T1000 (cell line): ENCODE measurements at places on chromosomes 3 and 15.

GRCh38 chr15:88615303-88616107 is 5.6 kb upstream of the AEN start:
- no peak for DNase-seq

DNA sequence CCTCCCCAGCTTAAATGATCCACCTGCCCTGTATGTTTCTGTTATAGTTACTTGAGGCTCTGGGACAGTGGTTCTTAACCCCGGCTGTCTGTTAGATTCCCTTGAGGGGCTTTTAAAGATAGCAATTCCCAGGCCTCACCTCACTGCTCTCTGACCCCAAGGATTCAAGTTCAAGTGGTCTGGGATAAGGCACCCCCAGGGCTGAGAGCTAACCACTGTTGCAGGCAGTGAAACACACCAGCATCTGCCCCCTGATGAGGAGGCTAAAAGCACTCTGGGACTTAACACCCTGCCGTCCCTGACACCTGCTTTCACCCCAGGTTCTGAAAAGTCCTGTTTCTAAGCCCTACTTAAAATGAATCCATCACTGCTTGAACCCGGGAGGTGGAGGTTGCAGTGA is 103.7 kb downstream of the LRRK1 start:
- no peak for DNase-seq

DNA sequence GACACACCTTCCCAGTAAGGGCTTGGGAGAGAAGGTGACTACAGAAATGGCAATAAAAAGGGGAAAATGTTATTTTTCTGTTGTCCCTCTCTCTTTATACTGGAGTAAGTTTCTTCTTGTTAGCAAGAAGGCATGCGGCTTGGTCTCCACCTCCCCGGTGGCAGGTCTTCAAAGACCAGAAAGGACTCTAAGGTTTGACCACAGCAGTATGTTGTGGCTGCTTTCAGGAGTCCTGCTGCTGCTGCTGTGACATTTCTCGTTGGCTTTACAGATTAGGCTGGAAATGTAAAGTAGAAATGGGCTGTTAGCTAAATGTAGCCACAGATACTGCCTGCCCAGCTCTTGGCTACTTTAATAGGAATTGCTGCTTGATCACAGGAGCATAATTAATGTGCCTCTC is 175.8 kb upstream of the ZBTB20 start:
- no peak for DNase-seq

DNA sequence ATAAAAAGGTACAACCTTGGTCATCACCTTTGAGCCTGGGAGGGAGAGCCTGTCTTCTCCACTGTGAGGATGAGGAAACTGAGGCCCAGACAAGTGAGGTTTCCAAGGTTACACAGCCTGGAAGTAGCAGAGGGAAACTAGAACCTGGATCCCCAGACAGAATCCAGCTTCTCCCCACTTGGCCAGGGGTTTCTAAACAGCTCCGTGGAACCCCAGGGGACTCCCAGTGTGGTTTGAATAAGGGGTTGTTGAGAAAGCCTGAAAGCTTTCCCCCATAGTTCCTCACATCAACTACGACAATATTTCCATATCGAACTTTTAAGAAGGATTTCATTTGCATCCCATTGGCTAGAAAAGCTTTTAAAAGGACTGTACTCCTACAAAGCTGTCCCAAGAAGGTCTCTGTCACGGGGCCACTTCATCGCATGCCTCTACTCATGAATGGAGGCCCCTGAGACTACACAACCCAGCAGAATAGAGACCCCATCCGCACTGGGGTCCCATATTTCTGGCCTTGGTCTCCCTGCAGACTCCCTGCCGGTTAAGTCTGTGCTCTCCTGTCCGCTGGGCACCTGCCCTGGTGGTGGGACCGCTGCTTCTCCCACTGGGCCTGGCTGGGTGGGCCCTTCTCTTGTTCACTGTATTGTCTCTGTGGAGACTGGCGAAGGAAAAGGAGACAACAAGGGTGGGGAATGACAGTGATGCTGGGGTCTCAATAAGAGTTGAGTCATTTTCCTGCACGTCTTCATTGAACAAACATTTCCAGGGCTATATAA is 178.5 kb downstream of the SMAD6 start:
- DNase-seq: no peak

GRCh38 chr3:69970827-69971226 is 28.7 kb upstream of the SAMMSON start:
- DNase-seq: no peak

DNA sequence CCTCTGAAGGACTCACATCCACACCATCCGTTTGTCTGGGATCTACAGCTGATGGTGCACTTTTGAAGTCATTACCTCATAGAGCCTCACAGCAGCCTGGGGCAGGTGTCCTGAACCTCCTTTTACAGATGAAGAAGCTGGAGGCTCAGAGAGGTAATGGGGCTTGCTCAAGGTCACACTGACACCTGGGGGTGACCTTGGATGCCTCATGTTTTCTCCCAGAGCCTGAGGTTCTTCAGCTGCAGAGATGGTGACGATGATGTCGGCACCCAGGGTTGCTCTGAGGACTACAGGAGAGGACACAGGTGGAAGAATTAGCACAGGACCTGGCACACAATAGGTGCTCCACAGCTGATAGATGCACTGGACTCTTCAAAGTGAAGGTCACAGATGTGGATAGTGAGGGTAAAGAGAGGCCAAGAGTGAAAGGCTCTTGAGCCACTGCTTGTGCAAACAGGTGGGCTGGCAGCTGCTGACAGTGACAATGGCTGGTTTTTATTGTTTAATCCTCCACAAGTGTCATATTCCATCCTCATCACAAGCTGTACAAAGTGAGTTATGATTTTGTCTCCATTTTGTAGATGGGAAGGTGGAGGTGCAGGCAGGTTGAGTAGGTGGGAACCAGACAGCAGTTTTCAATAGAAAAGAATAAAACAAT is 17.4 kb upstream of the ATP2B2 start:
- no peak for DNase-seq

DNA sequence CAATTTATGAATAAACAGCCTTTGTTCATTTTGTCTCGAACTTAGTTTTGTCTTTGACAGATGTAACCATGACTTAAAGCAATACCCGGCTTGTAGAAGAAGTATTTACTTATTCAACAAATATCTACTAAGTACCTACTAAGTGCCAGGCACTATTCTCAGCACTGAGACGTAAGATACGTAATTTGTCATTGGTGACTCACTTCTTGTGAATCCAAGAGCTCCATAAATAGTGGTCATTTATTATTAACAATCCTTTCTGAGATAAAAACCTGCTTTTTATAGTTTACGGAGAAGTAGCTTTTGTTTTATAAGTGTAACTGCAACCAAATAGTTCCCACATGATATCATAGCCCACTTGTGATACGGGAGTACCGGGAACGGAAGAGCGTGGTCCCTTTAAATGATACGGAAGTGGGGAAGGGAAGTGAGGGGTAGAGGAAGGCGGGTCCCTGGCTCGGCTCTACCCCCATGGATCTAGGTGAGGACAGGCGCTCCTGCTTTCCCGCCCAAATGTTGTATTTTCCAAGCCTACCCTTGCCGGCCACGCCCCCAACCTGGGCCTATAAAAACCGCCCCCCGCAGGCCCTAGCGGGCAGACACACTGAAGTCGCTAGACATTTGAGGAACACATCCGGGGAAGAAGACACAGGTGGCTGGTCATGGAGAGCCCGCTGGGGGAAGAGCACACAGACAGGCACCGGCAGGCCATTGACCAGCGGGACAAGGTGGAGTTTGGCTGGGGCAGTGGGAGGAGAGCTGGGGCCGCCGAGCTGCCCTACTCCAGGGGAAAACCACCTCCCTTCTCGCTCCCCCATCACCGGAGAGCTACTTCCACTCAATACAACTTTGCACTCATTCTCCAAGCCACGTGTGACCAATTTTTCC is at the start of gene SAMMSON:
SAMMSON (plus strand) TSS at position 594 of the 888 bp plus-strand sequence.
- peak; percentile 78 for DNase-seq

DNA sequence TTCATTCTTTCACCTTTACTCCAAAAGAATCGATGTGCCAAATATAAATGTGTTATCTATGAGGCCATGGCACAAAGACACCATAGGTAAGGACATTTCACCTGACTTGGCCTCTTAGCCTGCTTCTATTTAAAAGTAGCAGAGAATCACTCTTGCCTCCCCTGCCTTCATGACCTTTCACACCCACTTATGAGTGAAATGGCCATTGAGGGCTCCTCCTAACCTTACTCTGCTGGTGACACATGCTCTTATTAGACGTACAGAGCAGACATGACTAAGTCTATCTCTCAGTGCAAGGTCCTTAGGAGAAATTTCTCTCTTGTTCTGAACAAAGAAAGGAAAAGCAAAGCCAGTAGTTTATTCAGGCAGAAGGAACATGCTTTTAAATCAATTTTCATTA is 150.7 kb downstream of the LRTM1 start:
- no peak for DNase-seq

GRCh38 chr3:57164217-57164656 is 916 bp downstream of the IL17RD start:
- no peak for DNase-seq

GRCh38 chr15:97566961-97567360 is 393.5 kb upstream of the ARRDC4 start:
- no peak for DNase-seq

DNA sequence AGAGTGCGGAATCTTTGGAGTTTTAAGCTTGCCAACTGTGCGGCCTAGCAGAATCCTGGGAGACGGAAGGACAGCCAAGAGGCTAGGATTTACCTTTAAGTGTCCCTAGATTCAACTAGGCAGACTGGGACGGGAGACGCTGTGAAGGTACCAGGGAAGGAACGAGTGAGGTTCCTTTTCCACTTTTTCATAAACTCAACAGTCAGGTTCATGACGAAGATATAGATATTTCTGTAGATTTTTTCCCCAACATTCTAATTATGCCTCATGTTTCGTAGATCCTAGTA is 564 bp upstream of the GABPB1 start:
- DNase-seq: no peak

DNA sequence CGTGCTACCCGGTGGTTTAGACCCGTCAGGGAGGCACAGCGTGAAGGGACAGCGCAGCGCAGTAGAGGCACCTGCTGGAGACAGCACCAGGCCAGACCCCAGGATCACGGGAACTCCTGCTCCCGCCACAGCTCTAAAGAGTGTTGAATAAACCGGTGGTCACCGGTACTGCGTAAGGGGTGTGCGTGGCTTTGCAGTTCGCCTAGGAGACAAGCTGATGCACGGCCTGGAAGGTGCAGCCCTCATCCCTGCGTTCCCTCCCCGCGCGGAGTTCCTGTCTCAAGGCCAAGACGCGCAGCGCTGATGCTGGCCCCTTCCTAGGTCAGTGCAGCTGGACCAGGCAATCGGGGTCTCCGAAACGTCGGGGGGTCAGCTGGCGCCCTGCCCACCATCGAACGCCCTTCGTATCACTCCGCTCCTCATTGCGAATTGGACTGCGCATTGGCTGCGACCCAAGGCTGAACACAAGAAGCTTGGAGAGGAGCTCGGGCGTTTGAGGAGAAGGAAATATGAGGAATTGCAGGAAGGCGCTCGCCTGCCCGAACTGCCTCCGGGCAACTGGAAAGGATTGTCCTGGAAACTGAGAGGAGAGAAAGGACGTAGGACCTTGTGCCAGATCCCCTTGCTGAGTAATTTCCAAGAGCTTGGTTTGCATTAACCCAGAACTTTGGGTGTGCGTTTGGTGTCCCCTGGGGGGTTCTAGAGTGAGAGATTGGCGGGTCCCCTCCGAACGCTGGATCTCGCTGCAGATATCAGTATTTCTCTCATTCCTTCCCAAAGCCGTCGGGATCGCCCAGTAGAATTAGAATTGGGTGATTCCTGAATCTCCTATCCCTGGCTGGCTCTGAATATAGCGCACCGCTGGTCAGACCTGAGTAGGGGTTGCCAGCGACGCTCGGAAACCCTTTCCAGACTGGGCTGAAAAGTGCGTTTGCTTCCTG is 2.3 kb upstream of the SOX14 start:
- no peak for DNase-seq

DNA sequence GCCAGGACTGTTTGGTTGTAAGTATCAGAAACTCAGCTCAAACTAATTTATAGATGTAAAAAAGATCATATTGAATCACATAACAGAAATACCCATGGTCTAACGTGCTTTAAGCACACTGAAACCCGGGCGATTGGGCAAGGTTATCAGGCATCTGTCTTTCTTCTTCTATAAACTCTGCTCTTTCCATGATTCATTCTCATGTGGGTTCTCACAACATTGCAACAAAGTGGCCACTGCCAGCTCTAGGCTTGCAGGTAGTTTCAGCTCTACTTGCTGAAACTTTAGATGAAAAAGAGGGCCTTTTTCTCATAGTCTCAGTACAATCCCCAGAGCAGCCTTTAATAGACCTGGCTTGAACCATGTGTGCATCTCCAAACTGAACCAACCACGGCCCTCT is 456.1 kb downstream of the MFSD1 start:
- DNase-seq: no peak

DNA sequence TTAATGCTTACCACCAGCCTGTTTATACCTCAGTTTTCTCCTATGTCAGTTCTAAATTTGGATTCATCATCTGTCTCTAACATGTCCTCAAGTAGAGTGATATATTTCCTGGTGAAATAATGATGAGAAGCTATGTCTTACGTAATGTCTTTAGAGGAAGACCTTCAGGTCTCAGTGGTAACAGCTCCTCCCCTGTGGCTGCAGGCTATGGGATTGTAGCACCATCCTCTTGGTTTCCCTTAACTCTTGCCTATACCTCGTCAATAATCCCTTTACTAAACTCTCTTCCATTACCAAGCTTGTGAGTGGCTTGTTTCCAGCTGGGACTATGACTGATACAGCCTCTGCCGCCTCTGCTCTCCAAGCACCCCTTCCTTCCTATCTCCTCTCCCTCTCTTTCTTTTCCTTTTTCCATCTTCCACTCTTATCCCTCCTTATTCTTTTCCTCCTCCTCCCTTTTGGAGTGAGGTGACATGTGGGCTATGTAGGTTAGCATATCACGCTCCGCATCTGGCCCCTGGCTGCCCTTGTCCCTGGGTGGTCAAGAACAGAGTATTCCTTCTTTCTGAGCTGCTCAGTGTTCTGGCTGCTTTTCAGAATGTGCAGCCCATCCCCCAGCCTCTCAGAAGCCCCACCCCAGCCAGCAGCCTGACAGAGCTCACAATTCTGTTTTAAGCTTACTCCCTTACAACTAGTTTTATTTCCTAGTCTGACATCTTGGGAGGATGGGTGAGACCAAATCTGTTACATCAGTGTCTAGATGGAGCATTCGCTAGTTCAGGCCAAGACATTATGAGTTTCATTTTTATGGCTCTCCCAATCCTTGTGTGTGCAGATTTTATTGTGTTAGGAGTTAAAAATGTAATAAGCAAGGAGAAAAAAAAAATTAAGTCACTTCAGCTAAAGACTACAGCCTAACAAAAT is 75.0 kb upstream of the RNU6-1 start:
- no peak for DNase-seq

GRCh38 chr3:111936191-111936841 is 42.5 kb upstream of the ABHD10 start:
- no peak for DNase-seq
